ENCODE measurements at places on chromosomes 5 and 9.

GRCh38 chr9:128054087-128054486, 13.0 kb downstream of the NAIF1 start:
- no peak for DNase-seq

- no peak for DNase-seq
These were observed 2000.1 kb downstream of the EFNA5 start for GRCh38 chr5:105670596-105670995.

GRCh38 chr9:12166518-12166917, 526.7 kb upstream of the TYRP1 start:
- no peak for DNase-seq

GRCh38 chr9:78074385-78075291, 43.0 kb upstream of the GNAQ start:
- no peak for DNase-seq

DNA sequence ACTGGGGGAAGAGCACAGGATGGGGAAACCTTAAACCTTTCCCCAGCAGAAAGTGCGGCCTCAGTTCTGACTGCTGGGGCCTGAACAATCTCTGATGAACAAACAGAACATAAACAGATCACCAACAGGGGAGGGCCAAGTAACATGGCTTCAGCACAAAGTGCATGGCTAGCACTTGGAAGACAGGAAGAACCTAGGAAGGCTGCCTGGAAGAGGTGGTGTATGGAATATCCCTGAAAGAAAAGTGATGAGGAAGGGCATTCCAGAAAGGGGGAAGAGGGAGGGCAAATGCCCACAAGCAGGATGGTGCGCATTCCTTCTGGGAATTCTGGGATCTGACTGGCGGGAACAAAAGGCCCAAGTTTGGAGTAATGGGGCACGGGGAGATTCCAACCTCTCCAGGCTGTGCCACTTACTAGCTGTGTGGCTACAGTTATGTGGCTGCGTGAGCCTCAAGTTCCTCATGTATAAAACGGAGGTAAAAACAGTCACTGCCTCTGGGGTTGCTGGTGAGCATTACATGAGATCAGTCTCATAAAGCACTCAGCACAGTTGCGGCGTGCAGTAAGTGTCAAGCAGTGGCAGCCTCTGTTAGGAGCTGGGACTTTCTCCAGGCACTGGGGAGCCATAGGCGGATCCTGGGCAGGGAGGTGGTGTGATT, 1.6 kb downstream of the PDGFRB start:
- DNase-seq, result no peak

GRCh38 chr9:111597852-111598732, 1.4 kb downstream of the PTGR1 start:
- DNase-seq, result peak; percentile 69

GRCh38 chr5:131441184-131441583, 177.3 kb downstream of the CDC42SE2 start:
- no peak for DNase-seq

DNA sequence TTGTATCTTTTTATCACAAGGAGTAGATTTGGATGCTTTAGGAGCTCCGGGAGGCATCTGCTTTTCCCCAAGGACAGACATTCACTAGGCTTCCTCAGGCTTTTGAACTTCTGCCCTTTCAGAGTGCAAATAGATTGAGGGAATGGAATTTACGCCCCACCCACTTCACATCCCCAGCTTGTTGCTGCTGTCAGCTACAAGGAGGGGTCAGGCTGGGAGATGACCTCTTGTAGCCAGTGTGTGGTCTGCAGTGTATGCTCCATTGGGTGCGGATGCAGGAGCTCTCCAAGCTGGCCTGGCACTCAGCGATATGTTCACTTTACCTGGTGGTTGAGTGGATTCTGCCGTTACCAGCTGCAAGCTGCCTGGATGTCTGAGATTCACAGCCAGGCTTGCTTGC, 6.4 kb downstream of the TNFSF15 start:
- no peak for DNase-seq

DNA sequence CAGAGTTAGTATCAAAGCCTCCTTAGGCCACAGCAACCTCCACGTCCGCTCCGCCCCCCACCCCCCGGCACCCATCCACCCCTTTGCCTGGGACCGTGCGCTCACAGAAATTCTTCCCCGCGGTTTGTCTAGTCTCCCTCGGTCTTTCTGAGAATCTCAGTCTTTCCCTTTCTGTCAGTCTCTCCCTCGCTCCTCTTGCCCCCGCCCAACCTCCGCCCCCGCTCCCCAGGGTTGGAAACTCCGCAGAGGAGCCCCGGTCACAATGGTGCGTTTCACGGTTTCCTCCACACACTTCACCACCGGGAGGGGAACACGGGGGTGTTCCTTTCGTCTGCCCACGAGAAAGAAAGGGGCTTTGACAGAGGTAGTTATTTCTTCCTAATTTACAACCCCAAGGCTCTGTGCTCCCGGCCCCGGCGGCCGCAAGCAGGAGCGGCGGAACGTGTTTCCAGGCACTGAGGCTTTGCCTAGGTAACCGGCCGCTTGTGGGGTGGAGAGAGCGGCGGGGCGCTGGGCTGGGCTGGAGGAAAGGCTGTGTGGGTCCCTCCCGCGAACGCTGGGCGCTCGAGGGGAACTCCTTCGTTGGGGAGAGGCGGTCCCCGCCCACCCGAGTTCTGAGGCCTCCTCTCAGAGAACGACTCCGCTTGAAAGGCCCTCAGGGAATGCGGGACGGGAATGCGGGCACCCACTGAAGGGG, 2.1 kb downstream of the NR4A3 start:
- DNase-seq, result peak; percentile 87

- no peak for DNase-seq
These were observed 88.2 kb downstream of the PALM2AKAP2 start for GRCh38 chr9:109868207-109868606.

DNA sequence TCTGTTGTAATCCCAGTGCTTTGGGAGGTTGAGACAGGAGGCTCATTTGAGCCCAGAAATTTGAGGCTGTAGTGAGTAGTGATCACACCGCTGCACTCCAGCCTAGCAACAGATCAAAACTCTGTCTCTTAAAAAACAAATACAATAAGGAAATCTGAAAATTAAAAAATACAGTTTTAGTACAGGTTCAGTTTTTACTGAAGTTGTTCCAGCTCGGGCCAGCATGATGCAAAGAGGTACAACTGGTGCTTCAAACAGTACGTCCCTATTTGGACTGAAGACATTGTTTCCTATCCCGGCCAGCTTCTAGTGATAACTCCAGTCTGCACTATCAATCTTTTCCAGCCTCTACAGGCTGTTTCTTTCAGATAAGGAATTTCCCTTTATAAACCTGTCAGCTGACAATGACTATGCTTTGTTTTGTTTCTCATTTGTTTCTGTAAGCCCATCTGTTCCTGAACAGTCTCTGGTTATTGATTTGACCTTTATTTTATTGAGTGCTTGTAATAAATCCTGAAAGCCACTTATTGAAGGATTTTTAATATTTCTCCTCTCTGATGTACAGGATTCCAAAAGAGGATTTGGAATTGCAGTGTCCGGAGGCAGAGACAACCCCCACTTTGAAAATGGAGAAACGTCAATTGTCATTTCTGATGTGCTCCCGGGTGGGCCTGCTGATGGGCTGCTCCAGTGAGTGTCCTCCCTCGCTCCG, 41.9 kb downstream of the TJP2 start:
- DNase-seq, result no peak

GRCh38 chr5:79077680-79078365, 8.3 kb downstream of the BHMT2 start:
- no peak for DNase-seq

DNA sequence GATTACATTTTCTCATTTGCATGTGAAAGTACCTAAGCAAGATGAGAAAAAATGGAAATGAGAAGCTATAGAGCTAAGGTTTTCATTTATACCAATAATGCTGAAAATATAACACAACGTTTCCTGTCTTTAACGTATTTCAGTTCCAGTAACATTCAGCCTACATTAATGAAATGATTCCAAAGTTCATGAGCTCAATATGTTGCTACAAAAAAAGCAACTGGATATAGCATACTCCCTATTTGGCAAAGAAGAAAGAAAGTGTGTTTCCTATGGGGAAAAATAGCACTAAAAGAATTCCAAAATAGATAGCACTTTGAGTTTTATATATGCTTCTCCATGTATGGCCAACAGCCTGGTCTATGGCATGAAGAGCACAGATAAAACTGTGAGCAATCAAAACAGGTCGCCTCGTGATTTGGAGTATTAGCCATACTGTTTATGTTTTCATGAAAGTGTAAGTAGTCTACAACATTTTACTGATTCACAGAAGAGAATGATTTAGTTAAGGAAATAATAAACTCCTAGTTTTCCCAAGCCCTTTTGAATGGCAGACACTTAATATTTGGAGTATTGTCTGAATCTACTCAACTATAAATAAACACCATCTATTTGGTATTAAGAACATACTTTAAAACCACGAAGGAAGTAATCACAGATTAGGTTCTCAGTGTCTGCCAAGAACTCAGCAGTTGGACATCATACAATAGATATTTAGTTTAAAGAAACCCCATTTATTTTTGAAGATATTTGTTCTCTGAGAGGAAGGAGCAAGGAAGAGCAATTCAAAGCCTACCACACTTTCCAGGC, 258.7 kb upstream of the RASA1 start:
- DNase-seq, result no peak

DNA sequence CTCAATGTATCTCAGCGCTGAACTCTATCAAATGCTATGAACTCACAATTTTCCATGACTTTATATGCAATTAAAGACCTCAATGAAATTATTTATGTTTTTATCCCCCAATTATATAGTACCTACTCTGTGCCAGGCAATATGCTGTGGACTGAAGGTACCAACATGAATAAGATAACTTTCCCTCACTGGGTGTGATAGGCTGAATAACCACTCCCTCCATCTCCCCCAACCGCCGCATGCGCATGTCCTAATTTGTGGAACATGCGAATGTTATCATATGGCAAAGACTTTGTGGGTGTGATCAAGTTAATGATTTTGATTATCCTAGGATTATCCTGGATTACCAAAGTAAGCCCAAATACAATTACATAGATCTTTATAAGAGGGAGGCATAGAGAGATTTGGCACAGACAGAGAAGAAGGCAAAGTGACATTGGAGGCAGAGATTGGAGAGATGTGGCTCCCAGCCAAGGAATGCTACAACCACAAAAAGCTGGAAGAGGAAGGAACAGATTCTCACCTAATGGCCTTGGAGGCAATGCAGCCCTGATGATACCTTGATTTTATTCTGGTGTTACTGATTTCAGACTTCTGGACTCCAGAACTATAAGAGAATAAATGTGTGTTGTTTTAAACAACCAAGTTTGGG, 149.1 kb upstream of the VCAN start:
- DNase-seq, result no peak

DNA sequence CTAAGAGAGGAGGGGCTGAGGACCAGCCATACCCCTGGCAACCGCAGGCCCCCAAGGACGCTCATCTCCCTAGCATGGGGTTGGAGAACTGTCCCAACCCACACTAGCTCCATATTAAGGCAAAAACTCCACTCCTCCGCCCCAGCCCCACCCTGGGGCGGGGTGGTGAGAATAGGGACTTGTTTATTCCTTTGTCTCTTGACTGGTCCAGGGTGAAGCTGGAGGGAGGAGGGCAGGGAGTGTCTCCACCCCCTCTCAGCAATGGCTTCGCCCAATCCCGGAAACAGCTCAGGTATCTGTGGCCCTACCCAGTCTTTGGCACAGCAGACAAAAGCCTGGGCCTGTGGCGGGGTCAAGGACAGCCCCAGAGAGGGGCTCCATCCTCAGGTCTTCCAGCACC, 16.9 kb downstream of the PRRX2 start:
- no peak for DNase-seq

DNA sequence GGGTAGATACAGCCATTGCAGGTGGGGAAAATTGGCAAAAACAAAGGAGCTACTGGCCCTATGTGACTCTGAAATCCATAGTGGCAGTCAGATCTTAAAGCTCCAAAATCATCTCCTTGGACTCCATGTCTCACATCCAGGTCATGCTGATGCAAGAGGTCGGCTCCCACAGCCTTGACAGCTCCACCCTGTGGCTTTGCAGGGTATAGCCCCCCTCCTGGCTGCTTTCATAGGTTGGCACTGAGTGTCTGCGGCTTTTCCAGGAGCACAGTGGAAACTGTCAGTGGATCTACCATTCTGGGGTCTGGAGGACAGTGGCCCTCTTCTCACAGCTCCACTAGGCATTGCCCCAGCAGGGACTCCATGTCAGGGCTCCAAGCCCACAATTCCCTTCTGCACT, 1190.1 kb downstream of the CDH12 start:
- DNase-seq, result no peak

DNA sequence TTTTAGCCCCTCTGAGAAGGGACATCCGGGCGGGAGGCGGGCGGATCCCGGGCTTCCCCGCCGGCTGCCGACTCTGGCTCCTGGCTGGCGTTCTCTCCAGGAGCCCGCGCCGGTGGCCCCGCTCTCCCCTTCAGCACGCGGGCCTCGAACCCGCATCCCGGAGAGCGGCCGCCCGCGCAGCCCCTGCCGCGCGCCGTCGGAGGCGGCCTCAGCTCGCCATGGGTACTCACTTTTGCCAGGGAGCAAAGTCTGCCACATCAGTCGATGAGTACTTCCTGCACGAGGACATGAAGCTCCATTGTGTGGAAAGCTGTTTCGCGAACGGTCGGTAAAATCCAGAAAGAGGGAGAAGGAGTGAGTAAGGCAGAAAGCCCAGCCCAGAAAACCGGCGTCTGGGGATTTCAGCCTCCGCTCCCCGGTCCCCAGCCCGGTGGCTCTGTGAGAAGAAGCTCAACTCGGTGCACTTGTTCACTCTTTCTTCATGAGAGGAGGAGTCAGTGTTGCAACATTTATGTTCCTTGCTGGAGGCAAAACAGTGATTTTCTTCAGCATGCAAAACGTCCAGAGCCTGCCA, at the start of gene PRLR:
TSS of gene PRLR (minus strand) at position 450 of the 574 bp plus-strand sequence. CDS start 140,867 bp downstream, outside the sequence.
- DNase-seq, result peak; percentile 32

DNA sequence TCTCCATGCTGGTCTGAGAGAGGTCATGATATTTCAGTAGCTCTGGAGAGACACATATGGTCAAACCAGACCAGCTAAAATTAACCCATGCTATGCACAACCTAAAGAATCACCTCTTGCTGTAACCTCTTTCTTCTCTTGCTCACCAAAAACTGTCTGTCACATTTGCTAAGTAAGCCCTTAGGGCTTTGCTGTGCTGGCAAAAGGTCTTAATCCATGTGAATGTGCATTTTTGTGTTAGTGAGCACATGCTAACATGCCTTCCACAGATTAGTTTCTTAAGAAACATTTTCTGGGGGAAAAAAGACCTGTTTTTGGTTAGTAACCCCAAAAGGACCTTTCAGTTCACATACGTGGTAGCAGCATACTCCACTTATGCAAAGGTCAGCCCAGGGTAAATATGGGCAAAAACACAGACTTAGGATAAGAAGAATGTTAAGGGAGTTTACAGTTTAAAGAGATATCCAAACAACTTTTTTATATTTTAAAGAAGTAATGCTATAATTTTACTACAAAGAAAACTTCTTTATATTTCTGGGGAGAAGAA, 124.2 kb upstream of the CCDC152 start:
- DNase-seq, result no peak
